ENCODE measurements at places on chromosomes 5 and 9.
A peak's percentile ranks its signal among the peaks of the same experiment; 100 is the strongest.

DNA sequence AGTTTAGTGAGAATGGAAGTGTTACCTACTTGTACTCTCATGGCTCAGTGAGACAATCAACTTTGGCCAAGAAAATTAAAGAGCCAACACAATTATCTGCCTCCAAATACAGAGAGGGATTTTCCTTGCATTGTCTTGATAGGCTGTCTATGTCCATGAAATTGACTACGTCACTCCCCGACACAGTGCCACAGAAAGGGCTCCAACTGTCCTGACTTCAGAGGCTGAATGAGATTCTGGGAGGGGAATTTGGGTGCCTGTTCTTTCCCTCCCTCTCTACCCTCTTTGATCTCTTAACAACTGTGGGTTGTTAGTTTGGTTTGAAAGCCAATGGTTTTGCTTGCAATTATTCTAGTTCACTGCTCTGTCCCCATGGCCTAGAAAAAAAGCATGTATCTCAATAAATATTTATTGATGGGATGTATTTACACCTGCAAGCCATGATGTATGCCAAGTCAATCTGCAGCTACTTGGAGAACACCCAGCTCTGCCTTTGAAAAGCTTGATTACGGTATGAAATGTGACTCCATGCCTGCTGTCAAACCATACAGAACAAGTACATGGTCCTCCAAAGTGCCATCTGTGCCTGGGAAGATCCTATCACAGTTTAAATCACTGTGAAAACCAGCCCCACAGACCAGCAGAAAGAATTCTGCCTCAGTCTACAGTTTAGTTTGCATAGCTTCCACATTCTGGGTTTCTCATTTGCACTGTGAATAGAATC, 37.3 kb downstream of the CAPSL start:
- peak; percentile 9 for DNase-seq

DNA sequence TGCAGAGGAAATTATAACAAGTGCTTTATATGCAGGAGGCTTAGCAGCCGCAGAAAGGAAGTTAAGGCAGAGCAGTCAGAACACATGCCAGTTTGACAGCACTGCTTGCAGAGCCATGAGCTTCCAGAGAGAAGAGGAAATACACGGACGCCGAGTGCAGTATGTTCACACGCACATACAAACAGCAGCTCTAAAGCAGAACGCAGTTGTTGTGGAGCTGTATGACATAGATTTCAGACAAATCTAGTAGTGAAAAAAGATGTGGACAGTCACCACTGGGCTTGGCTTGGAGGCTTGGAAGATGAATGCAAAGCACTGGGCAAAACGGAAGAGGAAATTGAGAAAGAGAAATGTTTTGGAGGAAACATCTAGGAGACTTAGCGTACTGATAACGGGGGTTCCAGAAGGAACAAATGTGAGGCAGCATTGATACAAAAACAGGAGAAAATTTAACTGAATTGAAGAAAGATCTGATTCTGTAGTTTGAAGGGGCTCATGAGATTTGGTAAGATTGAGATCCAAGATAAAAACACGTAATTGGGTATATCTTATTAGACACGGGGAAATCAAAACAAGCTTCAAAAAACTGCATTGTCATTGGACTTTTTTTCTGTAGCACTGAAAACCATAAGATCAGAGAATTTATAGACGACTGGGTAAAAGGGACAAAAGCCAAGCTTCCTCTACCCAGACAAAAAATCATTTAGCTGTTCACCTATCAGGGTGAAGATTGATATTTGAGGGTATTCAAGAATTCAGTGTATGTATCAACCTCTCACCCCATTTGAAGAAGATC, 19.6 kb upstream of the ROPN1L start:
- DNase-seq = no peak

GRCh38 chr5:37704406-37704805, 135.4 kb downstream of the GDNF start:
- no peak for DNase-seq

GRCh38 chr5:169299663-169300467, 1.1 kb downstream of the SLIT3 start:
- peak; percentile 41 for DNase-seq

- no peak for DNase-seq
Observed at GRCh38 chr5:97070234-97070633, 72.2 kb downstream of the LIX1 start.
